Naive thymus-derived CD8-positive, alpha-beta T cell (primary cell): ENCODE measurements at places on chromosomes 16 and 17. TPM values are rescaled to one million over a fixed set of nuclear protein-coding genes. Genes with fewer than 3 reads are reported as not detected.

The EIF4A3 gene
- polyA plus RNA-seq, result 88.6 TPM

DNA sequence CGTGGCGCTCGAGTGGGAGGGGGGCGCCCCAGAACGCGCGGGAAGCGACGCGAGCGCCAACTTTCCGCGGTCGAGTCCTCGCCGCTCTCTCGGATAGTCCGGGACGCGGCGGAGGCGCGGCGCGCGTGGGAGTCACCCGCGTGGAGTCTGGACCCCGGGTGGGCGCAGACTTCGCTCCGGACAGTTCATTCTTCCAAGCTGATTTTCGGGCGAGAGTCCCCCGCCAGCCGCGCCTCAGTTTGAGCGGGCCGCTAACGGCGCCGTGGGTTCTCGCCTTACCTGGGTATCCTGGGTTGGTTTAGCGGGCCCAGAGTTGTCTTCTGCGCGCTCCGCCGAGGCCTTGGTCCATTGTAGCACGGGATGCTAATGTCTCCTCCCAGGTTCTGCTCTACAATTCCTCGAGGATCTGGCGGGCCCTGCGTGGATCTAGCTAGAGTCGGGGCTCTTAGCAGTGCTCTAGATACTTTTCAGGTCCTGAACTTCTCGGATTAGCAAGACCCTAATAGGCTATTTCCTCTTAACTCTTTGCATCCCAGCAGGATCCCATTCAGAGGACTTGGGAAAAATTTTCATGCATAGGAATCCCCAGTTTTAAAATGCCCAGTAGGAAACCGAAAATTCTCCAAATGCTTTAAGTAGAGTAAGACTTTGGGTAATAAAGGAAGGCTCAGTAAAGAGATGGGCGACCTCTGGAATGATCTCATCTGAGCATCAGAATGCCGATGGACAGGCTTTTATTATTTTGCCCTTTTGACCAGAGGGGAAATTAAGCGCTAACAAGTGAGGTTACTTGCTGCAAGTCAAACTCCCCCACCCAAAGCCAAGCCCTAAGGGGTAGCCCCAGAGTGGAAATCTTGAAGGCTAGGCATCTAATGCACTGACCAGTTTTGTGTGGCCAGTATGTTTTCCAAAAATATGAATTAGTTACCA is 537 bp upstream of the GJC1 start:
- H3K27ac ChIP-seq, result no peak overlapping the region
- H3K36me3 ChIP-seq, result no peaks in the 10 kb centered on the region
- peaks cover 59% of the 10 kb centered on the region for H3K27me3 ChIP-seq
- DNase-seq, result no peak
- peaks cover 12% of the 10 kb centered on the region for H3K4me1 ChIP-seq
- peak overlapping the region; percentile 78 for H3K4me3 ChIP-seq

DNA sequence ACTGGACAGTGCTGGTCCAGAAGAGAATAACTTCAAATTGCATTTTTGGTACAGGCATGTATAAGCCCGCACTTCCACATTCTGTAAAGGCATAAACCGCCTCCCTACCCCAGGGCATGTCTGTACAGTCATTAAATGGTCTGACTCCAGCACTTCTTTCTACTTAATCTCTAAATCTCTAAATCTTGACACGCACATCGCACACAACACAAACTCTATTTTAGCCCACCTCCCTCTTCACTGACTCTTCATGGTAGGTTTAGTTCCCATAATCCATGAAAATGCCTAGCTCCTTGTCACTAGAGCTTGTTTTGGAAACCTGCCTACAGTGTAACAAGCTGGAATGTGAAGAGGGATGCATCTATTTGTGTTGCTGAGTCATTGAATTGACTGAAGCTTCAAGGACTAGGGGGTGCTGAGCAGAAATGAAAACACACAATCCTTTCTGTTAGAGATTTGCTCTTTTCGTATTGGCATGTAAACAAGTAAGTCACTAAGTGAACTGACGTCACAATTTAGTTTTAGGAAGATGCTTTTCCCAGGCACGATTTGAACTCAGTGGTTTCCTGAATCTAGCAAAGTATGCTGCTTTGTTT is 1.6 kb upstream of the DUSP14 start:
- no peaks in the 10 kb centered on the region for H3K36me3 ChIP-seq
- peaks cover 29% of the 10 kb centered on the region for H3K4me1 ChIP-seq
- H3K27ac ChIP-seq, result peak overlapping the region; percentile 95
- peak overlapping the region; percentile 87 for H3K4me3 ChIP-seq
- no peaks in the 10 kb centered on the region for H3K27me3 ChIP-seq

The PRRT2 gene
- polyA plus RNA-seq, result 0.21 TPM

GRCh38 chr16:78957317-78958100 is 643.0 kb downstream of the MAF start:
- peak overlapping the region; percentile 36 for H3K27ac ChIP-seq
- no peaks in the 10 kb centered on the region for H3K27me3 ChIP-seq
- H3K4me1 ChIP-seq, result no peaks in the 10 kb centered on the region
- H3K36me3 ChIP-seq, result peaks cover 10% of the 10 kb centered on the region
- no peak overlapping the region for H3K4me3 ChIP-seq

DNA sequence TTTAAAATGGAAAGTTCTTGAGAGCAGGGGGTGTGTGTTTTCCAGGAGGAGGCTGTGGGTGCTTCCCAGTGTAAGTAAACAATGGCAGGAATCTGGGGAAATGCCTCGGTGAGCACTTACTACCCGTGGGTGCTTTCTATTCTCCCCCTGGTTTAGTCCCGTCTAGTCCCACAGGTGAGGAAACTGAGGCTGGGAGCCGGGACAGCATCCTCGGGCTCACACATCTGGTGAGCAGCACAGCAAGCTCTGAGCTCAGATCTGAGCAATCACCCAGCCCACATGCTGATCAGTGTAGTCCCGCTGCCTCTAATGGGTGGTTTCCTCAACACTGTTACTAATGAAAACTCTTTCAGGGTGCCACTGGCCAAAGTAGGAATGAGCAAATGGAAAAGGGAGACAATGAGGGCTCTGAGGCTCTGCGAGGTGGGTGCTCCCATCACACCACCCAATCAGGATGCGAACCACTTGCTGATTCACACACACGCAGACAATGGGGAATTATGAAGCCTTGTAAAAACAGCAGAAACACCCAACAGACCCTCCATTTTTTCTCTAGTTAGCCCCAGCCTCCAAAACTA is 202.6 kb downstream of the PARN start:
- no peaks in the 10 kb centered on the region for H3K27me3 ChIP-seq
- no peak overlapping the region for H3K4me3 ChIP-seq
- no peak overlapping the region for H3K27ac ChIP-seq
- no peaks in the 10 kb centered on the region for H3K4me1 ChIP-seq

- no peaks in the 10 kb centered on the region for H3K27me3 ChIP-seq
- no peak for DNase-seq
- no peak overlapping the region for H3K27ac ChIP-seq
- no peak overlapping the region for H3K4me3 ChIP-seq
These were observed 65.6 kb downstream of the SEC14L1 start for GRCh38 chr17:77206158-77206956.

DNA sequence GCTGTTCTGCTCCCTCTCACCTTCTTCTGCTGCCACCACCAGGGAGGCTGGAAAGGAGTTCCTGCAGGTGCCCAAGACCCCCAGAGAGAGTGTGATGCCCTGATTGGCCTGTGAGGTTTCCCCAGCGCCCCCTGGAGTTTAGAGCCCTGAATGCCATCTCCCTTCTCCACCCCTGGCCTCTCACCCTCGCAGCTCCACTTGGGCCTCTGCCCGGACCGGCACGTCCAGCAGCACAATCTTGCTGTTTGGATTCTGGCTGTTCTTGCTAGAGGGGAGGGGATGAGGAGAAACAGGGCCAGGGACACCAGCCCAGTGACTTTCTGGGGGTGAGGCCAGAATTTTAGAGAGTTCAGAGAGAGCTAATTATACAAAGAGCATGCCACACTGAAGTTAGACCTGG is 12.5 kb upstream of the FAM171A2 start:
- H3K27me3 ChIP-seq, result peaks cover 26% of the 10 kb centered on the region
- no peak overlapping the region for H3K27ac ChIP-seq

The NLRC3 gene
- 17.1 TPM for polyA plus RNA-seq

DNA sequence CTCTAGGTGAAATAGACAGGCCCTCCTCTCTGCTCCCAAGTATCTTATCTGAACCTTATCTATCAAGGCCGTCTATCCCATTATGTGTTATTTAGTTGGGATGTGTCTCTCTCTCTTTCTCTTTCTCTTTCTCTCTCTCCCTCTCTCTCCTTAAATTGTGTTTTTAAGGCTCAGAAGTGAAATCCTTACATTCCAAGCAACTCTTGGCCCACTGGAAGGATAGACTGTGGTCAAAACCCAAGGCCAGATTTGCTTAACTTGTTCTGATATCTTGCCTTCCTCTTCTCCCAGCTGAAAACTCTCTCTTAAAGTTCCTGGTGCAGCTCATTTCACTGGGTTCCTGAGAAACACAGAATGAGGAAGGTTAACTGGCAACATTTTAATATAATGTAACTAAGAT is 14.7 kb downstream of the CDRT4 start:
- H3K4me3 ChIP-seq, result no peak overlapping the region
- peaks cover 28% of the 10 kb centered on the region for H3K36me3 ChIP-seq
- no peaks in the 10 kb centered on the region for H3K4me1 ChIP-seq
- H3K27me3 ChIP-seq, result no peaks in the 10 kb centered on the region
- no peak overlapping the region for H3K27ac ChIP-seq

The KCNJ16 gene
- polyA plus RNA-seq, result not detected

GRCh38 chr17:7260651-7261378 is 1.5 kb downstream of the CLDN7 start:
- no peak for DNase-seq
- H3K27ac ChIP-seq, result peak overlapping the region; percentile 92
- no peaks in the 10 kb centered on the region for H3K27me3 ChIP-seq
- no peaks in the 10 kb centered on the region for H3K36me3 ChIP-seq

DNA sequence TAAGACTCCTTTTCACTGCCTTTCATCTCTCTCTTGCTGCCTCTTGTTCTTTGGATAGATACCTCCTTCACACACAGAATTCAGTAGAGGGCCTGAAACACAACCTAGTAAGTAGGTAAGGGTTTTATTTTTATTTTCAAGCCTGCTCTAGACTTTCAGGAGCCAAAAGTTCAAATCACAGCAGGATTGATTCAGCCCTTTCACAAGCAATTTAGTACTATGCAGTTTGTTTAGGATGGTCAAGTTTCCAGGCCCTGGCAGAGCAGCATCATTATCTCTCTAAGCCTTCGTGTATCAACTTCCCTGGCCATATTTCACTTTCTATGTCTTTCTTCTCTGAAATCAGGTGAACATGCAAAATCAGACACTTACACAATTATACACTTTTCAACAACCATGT is 148.8 kb upstream of the CORO6 start:
- no peak overlapping the region for H3K4me3 ChIP-seq
- peaks cover 2% of the 10 kb centered on the region for H3K36me3 ChIP-seq
- H3K4me1 ChIP-seq, result no peaks in the 10 kb centered on the region
- H3K27ac ChIP-seq, result no peak overlapping the region

DNA sequence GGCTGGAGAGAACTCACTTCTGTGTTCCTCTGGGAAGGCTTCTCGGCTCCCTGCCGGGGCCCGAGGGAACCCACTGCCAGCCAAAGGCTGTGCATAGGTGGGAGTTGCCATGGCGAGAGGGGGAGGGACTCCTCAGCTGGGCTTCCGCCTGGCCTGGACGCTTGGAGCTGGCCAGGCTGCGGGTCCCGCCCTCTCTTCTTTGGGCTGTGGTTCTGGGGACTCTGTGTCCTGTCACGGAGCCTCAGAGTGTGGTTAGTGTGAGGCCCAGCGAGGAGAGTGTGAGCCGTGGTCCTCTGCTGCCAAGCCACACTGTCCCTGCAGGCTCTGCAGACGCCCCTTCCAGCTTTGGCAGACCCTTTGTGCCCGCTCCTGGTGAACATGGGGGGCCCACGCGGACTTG is 123.1 kb downstream of the OR1D5 start:
- H3K4me1 ChIP-seq, result peaks cover 38% of the 10 kb centered on the region
- H3K36me3 ChIP-seq, result no peaks in the 10 kb centered on the region
- H3K4me3 ChIP-seq, result no peak overlapping the region

The PGAP6 gene
- 19.5 TPM for polyA plus RNA-seq

DNA sequence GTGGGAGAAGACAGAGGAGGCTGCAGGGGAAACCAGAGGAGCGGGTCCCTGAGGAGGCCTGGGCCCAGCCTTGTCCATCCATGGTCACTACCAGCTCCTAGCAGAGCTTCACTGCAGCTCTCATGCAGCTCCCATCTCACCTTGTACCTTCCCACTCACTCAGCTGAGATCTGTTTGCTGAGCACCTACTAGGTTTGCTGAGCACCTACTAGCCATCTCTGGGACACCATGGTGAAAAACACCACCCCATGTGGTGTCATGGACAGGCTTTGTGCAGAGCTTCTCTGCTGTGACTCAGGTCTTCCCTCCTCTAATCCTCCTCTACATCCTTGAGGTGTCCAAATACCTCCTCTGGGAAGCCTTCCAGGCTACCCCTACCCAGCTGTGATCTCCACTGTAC is 58.6 kb downstream of the ENGASE start:
- no peaks in the 10 kb centered on the region for H3K4me1 ChIP-seq
- no peaks in the 10 kb centered on the region for H3K36me3 ChIP-seq
- H3K27ac ChIP-seq, result no peak overlapping the region
- H3K27me3 ChIP-seq, result peaks cover 3% of the 10 kb centered on the region

DNA sequence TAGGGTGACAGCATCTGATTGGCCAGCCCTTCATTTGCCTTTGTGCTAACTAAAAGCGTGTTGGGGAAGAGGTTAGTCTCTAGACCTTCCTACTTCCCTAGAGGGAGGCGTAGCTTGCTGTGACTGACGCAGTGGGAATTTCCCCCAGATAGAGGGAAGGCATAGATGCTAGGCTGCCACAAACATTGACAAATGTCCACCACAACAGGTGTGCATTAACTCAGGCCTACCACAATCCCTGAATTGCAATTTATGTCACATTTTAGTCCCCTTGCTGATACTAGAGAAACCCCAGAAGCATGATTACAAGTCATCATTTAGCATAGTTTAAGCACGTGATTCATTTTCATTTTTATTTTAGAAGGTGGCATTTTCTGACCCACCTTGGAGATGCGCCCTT is 76.3 kb upstream of the WSB1 start:
- peaks cover 5% of the 10 kb centered on the region for H3K4me1 ChIP-seq
- no peak overlapping the region for H3K27ac ChIP-seq
- peaks cover 7% of the 10 kb centered on the region for H3K27me3 ChIP-seq

DNA sequence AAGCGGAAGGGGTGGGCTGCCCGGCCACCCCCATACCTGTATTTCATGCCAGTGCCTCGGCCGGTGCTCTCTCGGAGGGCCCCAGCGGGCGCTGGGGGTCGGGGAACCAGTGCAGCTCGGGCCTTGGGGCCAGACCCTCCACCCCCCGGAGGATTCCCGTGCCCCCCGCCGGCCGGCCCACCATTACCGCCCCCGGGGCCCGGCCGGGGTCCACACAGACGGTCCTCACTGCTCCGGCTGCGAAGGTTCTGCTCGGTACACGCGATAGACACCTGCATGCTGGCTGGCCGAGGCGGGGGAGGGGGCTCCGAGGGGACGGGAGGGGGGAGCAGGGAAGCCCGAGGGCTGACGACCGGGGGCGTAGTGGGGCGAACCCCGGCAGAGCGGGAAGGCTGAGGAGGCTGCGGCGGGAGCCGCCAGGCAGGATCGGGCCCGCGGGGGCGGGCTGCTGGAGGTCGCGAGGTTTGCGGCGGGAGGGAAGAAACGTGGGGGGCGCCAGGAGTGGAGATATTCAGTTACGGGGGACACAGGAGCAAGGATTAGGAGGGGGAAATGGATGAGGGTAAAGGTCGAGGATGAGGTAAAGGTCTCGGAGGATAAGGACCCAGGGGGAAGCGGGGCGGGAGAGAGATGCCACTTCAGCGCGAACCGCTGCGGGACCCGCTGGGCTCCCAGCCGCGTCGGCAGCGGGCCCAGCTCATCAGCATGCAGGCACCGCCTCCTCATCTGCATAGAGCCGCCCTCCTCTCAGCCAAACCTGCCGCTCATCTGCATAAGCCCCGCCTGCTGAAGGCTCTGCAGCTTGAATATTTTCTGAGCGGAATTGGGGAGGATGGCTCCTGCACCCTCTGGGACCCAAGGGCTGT is at the start of gene KCNAB3:
TSS of gene KCNAB3 (minus strand) at position 699 of the 866 bp plus-strand sequence. CDS start at position 278, 421 bp downstream.
- DNase-seq, result peak; percentile 52
- peak within 1 kb of the TSS; percentile 63 for H3K27ac ChIP-seq
- H3K4me1 ChIP-seq, result peaks cover 41% of the 10 kb centered on the region
- no peaks in the 10 kb centered on the region for H3K27me3 ChIP-seq
- peak within 1 kb of the TSS; percentile 97 for H3K4me3 ChIP-seq
